ENCODE measurements at places on chromosomes 1 and 21.

GRCh38 chr21:34640858-34641257, 25.9 kb upstream of the RCAN1 start:
- DNase-seq: no peak

- no peak for DNase-seq
These were observed 28.8 kb downstream of the TFF3 start for GRCh38 chr21:42286416-42286815.

- DNase-seq: no peak
These were observed 708.8 kb downstream of the LTN1 start for GRCh38 chr21:28283641-28284490.

DNA sequence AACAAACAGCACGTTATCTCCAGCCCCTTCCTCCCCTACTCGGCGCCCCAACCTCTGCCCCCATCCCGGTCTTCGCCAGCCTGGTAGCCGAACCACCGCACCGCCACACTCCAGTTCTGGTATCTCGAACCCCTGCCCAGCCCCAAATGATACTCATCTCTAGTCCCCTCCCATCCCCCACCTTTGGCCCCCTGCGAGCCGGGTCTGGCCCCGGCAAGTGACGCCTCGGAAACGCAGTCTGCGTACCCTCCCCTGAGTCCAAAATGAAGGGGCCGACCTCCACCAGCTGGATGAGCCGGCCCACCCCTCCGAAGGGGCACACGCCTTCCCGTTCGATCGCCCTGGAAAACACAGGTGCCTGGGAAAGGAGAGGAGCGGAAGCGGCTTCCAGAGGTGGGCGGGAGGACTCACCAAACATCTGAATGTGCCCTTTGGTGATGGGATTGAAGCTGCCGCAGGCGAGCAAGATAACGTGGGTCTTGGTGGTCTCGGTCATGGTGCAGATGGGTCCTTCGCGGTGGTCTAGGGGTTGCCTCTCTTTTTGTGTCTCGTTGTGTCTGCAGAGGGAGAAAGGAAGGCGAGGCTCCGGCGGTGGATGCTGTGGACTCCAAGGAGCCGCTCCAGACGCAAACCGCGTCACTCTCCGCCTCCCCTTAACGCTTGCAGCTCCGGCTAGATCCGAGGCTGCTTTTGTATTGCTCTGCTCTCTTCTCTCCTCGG, at the start of gene NMNAT2:
TSS of gene NMNAT2 (minus strand) at position 609 of the 720 bp plus-strand sequence. CDS start at position 496, 113 bp downstream.
- no peak for DNase-seq

DNA sequence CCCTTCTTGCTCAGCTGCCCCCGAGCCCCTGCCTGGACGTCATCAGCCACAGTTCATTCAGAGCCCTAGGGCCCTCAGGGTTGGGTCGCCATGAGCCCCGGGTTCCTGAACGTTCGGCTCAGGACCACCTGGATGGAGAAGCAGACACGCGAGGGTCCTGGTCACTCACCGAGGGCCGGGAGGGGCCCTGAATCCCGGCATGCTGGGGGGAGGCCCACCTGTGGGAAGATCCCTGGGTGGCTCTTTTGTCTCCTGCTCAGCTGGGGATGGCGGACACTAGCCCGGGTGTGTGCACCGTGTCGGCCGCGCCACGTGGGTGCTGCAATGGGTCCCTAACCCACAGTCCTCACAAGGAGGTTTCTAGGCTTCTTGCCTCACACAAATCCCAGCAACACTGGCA, 78.1 kb upstream of the TTC34 start:
- DNase-seq: no peak
